Type B pancreatic cell (in vitro differentiated cells): ENCODE measurements at places on chromosomes 3 and 15.

DNA sequence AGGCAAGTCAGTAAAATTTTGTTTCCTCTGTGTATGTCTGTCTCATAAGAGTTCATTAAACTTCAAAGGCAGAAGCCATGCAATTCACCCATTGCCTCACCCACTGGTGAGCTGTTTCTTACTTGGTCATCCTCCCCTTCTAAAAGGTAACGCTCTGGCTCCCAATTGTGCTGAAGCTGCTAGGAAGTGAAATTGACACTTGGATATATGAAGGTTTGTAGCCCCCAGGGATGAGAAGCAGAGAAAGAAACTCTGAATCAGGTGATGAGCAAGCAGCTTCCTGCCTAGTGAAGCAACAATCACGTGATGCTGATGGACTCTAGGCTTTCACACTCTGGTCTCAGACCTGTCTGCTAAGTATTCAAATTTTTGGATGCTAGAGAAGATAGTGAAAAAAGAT lies 70.7 kb downstream of the CD200R1L start:
- H3K4me3 ChIP-seq, result no peak overlapping the region
- no peak for DNase-seq
- H3K36me3 ChIP-seq, result no peaks in the 10 kb centered on the region
- peaks cover 12% of the 10 kb centered on the region for H3K4me1 ChIP-seq
- no peaks in the 10 kb centered on the region for H3K27me3 ChIP-seq
- no peak overlapping the region for H3K27ac ChIP-seq

DNA sequence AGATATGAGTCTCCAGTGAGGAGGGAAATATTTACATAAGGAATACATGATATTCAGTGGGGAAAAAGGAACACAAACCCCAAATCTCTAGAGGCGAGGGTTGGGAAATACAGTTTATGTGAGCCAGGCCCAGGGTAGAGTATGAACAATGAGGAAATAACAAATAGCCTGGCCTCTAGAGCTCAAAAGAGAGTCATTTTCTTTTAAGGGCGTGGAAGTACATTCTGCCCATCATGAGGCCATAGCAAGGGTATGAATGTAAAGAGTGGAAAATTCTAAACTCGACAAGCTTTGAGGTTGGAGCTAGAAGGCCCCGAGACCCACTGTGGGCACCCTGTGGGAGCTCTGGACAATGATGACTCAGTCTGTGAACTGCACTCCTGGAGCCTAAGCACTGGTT lies 27.8 kb upstream of the IGF2BP2 start:
- H3K4me3 ChIP-seq, result no peak overlapping the region
- no peak for DNase-seq
- peaks cover 3% of the 10 kb centered on the region for H3K4me1 ChIP-seq
- H3K27ac ChIP-seq, result no peak overlapping the region

DNA sequence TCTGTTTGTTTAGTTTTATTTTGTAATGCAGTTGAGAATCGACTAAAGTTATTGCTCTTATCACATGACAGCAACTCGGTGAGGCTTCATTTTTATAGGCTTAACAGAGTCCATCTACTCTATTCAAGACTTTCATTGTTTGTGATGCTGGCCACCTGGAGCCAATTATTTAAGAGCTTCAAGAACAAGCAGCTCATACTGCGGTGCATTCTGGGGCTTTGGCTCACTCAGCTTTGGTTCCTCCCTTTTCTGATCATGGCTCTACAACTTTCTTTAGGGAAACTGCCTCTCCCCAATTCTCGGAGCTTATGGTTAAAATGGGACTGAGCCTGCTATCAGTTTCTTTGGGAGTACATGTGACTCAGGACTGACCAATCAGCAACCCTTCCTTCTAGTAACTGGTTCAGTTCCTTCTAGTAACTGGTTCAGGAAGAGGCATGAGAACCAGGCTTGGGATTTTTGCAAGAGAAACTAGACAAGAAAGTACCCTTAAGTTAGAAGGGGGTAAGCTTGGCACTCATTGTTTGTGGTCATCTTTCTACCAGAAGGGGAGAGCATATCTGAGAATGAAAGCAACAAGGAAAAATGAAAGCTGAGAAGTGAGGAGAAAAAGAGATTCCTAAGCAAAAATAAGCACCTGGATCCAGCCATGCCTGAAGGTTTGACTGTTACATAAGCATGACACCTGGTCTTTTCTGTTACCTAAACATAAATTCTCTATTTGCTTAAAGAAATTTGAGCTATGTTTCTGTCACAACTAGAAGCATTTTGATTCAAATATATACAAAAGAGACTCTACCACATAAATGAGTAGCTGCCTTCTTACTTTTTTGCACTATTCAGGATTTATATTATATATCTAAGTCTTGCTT lies 24.1 kb upstream of the ARHGEF3 start:
- H3K27me3 ChIP-seq, result no peaks in the 10 kb centered on the region
- H3K36me3 ChIP-seq, result no peaks in the 10 kb centered on the region
- peaks cover 25% of the 10 kb centered on the region for H3K4me1 ChIP-seq
- DNase-seq, result no peak
- H3K4me3 ChIP-seq, result no peak overlapping the region
- no peak overlapping the region for H3K27ac ChIP-seq

- no peaks in the 10 kb centered on the region for H3K27me3 ChIP-seq
- no peak for DNase-seq
- no peaks in the 10 kb centered on the region for H3K36me3 ChIP-seq
- no peaks in the 10 kb centered on the region for H3K4me1 ChIP-seq
These were observed 791.9 kb upstream of the ROBO1 start for GRCh38 chr3:80559701-80560100.

- H3K27me3 ChIP-seq, result peaks cover 10% of the 10 kb centered on the region
- H3K4me1 ChIP-seq, result peaks cover 9% of the 10 kb centered on the region
- H3K27ac ChIP-seq, result no peak overlapping the region
- no peaks in the 10 kb centered on the region for H3K36me3 ChIP-seq
These were observed 16.2 kb upstream of the XIRP1 start for GRCh38 chr3:39208463-39209055.

- H3K27ac ChIP-seq, result no peak overlapping the region
- no peaks in the 10 kb centered on the region for H3K36me3 ChIP-seq
- no peak for DNase-seq
- H3K4me3 ChIP-seq, result no peak overlapping the region
These were observed 393.4 kb downstream of the NTRK3 start for GRCh38 chr15:87863152-87863551.

DNA sequence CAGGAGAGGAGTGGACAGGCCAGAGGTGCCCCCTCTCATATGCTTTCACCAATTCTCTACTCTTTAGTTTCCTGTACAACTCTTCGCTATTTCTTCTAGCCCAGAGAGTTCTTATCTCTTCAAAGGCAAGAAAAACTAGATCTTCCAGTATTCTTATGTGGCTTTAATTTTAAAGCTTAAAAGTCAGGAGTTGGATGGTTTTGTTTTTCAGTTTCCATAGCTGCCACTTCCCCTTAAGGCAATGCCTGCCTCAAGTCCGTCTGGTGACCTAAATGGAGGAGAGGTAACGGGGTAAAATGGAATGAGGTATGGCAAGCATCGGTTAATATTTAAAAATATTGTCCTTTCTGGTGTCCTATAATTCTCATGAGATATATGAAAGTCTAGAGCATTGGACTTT lies 11.4 kb upstream of the VGLL3 start:
- no peaks in the 10 kb centered on the region for H3K27me3 ChIP-seq
- H3K27ac ChIP-seq, result peak overlapping the region; percentile 93
- H3K4me3 ChIP-seq, result peak overlapping the region; percentile 75
- DNase-seq, result no peak
- no peaks in the 10 kb centered on the region for H3K36me3 ChIP-seq

DNA sequence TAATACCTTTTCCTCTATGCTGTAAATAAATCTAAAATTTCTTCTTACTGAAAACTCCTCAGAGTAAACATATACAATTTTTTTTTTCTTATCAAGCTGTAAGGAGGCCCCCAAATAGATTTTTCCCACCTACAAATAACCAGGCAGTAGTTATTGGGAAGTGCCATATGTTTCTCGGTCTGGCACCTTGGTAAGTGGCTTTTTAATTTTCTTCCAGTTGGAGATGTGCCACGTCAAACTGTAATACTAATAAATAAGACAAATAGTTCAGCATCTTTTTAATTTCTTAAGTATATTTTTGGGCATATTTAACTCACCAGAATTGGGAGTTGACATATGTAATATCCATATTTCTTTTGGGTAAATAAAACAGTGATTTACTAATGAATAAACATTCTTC lies 346.3 kb downstream of the DIPK2A start:
- H3K4me3 ChIP-seq, result no peak overlapping the region
- H3K36me3 ChIP-seq, result no peaks in the 10 kb centered on the region
- H3K27ac ChIP-seq, result no peak overlapping the region
- peaks cover 3% of the 10 kb centered on the region for H3K27me3 ChIP-seq
- DNase-seq, result no peak

GRCh38 chr3:179701176-179701827 lies 48.5 kb downstream of the USP13 start:
- no peak overlapping the region for H3K4me3 ChIP-seq
- DNase-seq, result no peak
- no peaks in the 10 kb centered on the region for H3K27me3 ChIP-seq
- H3K36me3 ChIP-seq, result peaks cover 15% of the 10 kb centered on the region
- H3K4me1 ChIP-seq, result no peaks in the 10 kb centered on the region

GRCh38 chr15:45486317-45486716 lies 36.2 kb downstream of the SLC30A4 start:
- no peak for DNase-seq
- H3K27me3 ChIP-seq, result no peaks in the 10 kb centered on the region
- H3K4me1 ChIP-seq, result no peaks in the 10 kb centered on the region

DNA sequence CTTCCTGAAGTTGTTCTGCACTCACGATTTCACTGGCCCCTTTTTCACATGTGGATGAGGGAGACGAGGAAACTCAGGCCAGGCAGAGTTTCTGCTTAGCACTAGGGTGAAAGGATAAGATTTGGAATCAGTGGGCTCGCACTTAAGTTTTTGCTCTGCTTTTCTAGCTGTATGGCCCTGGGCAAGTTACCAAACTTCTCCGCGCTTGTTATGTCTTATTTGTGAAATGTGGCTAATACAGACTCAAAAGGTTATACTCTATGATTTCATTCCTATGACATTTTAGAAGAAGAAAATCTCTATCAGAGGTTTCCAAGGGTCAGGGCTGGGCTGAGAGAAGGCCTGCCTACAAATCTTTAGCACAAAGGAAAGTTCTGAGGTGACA lies 191.9 kb upstream of the LRIG1 start:
- peaks cover 5% of the 10 kb centered on the region for H3K27me3 ChIP-seq
- no peaks in the 10 kb centered on the region for H3K36me3 ChIP-seq
- H3K27ac ChIP-seq, result no peak overlapping the region
- peaks cover 9% of the 10 kb centered on the region for H3K4me1 ChIP-seq
- no peak overlapping the region for H3K4me3 ChIP-seq

DNA sequence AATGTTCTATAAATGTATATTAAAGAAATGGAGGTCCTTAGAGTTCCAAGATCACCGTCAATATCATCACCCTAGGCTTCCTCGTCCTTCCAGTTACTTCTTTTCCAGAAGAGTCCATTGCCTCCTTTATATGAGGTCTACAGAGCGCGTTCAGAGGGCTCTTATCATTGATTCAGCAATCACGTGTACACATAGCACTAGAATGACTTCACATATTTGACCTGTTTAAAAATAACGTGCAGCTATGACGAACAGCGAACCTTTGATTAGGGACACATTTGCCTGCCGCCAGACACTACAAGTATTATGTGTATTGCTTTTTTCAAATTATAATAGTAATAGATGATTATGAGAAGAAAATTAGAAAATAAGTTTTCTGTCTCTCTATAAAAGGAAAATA lies 26.0 kb downstream of the IGF1R start:
- H3K36me3 ChIP-seq, result peaks cover 14% of the 10 kb centered on the region
- DNase-seq, result no peak
- H3K4me1 ChIP-seq, result peaks cover 52% of the 10 kb centered on the region
- H3K27ac ChIP-seq, result peak overlapping the region; percentile 8
- no peaks in the 10 kb centered on the region for H3K27me3 ChIP-seq

- DNase-seq, result no peak
- H3K4me3 ChIP-seq, result no peak overlapping the region
- H3K27ac ChIP-seq, result no peak overlapping the region
These were observed 48.7 kb downstream of the KLHL6 start for GRCh38 chr3:183506674-183507320.

DNA sequence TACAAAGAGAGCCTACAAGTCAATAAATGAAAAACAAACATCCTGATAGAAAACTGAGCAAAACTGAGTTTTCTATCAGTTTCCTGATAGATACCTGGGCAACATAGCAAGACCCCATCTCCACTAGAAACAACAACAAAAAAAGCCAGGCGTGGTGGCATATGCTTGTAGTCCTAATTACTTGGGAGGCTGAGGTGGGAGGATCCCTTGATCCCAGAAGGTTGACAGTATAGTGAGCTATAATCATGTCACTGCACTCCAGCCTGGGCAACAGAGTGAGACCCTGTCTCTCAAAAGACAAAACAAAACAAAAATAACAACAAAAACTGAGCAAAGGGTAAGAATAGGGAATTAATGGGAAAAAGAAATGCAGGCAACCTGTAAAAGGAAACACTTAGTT lies 23.9 kb upstream of the UBE2E1 start:
- peaks cover 16% of the 10 kb centered on the region for H3K4me1 ChIP-seq
- H3K27me3 ChIP-seq, result peaks cover 9% of the 10 kb centered on the region
- H3K36me3 ChIP-seq, result no peaks in the 10 kb centered on the region

- H3K27ac ChIP-seq, result no peak overlapping the region
- H3K36me3 ChIP-seq, result no peaks in the 10 kb centered on the region
- peaks cover 6% of the 10 kb centered on the region for H3K4me1 ChIP-seq
- peaks cover 2% of the 10 kb centered on the region for H3K27me3 ChIP-seq
- no peak for DNase-seq
These were observed 800.6 kb upstream of the CFAP20DC start for GRCh38 chr3:59850417-59850816.

GRCh38 chr3:54641226-54642014 lies 286.4 kb downstream of the LRTM1 start:
- DNase-seq, result no peak
- peaks cover 9% of the 10 kb centered on the region for H3K27me3 ChIP-seq
- no peak overlapping the region for H3K4me3 ChIP-seq
- H3K27ac ChIP-seq, result no peak overlapping the region

DNA sequence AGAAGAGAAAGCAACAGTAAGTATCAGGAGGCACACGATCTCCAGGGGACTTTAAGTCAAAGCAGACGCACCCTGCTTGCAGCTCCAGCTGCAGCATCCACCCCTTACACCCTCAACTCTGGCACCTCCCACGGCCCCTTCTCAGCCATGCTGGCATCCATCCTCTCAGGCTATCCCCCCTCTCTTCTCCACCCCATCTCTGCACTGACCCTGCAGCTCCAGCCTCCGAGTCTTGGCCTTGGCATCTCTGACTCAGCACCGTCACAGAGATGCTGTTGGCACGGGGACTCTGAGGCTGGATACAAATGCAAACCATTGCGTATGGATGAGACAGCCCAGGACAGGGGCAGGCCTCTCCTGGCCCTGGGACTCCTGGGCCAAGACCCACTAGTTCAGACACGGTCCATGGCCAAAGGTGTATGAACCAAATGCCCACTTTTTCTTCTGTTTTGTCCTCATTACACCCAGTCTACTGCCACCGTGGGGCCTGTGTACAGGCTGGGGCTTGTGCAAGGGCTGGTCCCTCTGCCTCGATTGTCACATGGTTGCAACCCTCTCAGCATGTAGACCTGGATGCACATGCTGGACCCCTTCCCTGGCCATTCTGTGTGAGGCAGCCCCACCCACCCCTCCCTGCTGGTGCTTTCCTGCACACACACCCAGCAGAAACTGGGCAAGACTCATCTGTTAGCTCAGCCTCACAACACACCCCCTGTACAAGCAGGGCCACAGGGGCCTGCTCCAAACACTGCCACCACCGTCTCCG lies 18.7 kb upstream of the ZXDC start:
- H3K36me3 ChIP-seq, result no peaks in the 10 kb centered on the region
- DNase-seq, result no peak
- peaks cover 4% of the 10 kb centered on the region for H3K27me3 ChIP-seq
- no peaks in the 10 kb centered on the region for H3K4me1 ChIP-seq
- H3K4me3 ChIP-seq, result no peak overlapping the region

- peaks cover 3% of the 10 kb centered on the region for H3K36me3 ChIP-seq
- peaks cover 12% of the 10 kb centered on the region for H3K4me1 ChIP-seq
- no peaks in the 10 kb centered on the region for H3K27me3 ChIP-seq
- no peak for DNase-seq
These were observed 19.8 kb downstream of the IL1RAP start for GRCh38 chr3:190533511-190534281.
